Osteocyte (in vitro differentiated cells): ENCODE measurements at places on chromosomes 1 and 21. TPM values are rescaled to one million over a fixed set of nuclear protein-coding genes. Genes with fewer than 3 reads are reported as not detected.

The SLAMF9 gene
- total RNA-seq, result not detected in 2 replicates

The COX20 gene
- 27.4 and 27.6 TPM in 2 replicates for total RNA-seq

GRCh38 chr1:160397651-160398050, 2.7 kb upstream of the VANGL2 start:
- H3K4me3 ChIP-seq, result no peak overlapping the region
- no peaks in the 10 kb centered on the region for H3K36me3 ChIP-seq
- DNase-seq, result peak; percentile 54
- peaks cover 26% of the 10 kb centered on the region for H3K27me3 ChIP-seq

DNA sequence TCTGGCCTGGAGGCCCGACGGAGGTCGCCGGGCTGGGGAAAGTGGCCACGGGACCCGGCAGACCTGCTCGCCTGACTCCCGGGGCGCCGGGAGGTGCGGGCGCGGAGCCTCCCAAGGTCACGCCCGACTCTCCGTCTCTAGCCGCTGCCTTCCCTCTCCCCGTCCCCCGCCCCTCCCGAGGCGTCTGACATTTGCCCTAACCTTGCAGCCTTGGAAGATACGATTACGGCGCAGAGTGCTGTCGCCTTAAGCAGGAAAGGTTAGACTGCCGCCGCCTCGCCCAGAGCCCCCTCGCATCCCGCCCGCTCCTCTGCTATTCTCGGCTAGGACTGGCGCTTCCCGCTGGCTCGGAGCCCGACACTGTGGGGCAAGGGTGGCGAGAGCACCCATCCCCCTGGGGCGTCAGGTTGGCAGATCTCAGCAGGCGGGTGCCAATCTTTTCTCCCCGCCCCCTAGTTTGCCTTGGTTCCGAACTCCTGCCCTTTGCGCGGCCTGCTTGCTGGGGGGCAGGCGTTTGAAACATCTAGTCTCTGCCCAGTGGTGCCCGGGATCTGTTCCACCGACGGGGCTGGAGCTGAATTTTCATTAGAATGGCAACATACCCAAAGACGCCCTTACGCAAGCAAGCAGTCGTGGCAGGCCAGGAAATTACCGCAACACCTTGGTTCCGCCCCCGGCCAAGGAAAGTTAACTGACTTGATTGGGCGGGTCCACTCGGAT, 835 bp downstream of the PGM1 start:
- peak overlapping the region; percentile 95 for H3K4me3 ChIP-seq
- peak; percentile 87 for DNase-seq
- peaks cover 6% of the 10 kb centered on the region for H3K4me1 ChIP-seq
- H3K27ac ChIP-seq, result peak overlapping the region; percentile 78
- no peaks in the 10 kb centered on the region for H3K27me3 ChIP-seq

GRCh38 chr1:19059773-19060172, 103.3 kb upstream of the IFFO2 start:
- no peaks in the 10 kb centered on the region for H3K4me1 ChIP-seq
- H3K4me3 ChIP-seq, result no peak overlapping the region
- no peaks in the 10 kb centered on the region for H3K36me3 ChIP-seq
- no peak overlapping the region for H3K27ac ChIP-seq

DNA sequence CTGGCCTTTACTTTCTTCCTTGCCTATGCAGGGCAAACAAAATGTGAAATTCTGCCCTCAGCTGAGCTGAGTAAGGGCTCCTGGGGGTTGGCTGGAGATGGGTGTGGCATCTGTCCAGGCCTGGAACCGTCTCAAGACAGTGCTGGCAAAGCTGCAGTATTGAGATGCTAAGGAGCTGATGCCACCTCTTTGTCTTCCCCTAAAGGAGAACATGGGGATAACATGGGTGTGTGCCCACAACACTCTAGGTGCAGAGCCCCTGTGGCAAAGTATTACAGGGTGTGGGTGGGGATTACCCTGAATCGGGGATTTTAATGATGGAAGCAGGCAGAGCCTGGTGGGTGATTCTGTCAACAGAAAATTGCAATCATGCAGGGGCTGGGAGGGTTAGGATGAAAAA, 2.5 kb upstream of the ST3GAL3 start:
- DNase-seq, result no peak
- H3K27me3 ChIP-seq, result no peaks in the 10 kb centered on the region
- H3K4me3 ChIP-seq, result no peak overlapping the region
- peaks cover 24% of the 10 kb centered on the region for H3K4me1 ChIP-seq

- H3K4me1 ChIP-seq, result peaks cover 21% of the 10 kb centered on the region
- H3K36me3 ChIP-seq, result peaks cover 6% of the 10 kb centered on the region
- no peak overlapping the region for H3K27ac ChIP-seq
- H3K4me3 ChIP-seq, result no peak overlapping the region
- no peaks in the 10 kb centered on the region for H3K27me3 ChIP-seq
These were observed 479.5 kb downstream of the PLPP3 start for GRCh38 chr1:56099766-56100265.

- peak overlapping the region; percentile 73 for H3K4me3 ChIP-seq
- no peaks in the 10 kb centered on the region for H3K27me3 ChIP-seq
- DNase-seq, result no peak
- H3K27ac ChIP-seq, result peak overlapping the region; percentile 8
- peaks cover 10% of the 10 kb centered on the region for H3K4me1 ChIP-seq
- no peaks in the 10 kb centered on the region for H3K36me3 ChIP-seq
These were observed 7.1 kb upstream of the ZNF669 start for GRCh38 chr1:247111259-247111699.

DNA sequence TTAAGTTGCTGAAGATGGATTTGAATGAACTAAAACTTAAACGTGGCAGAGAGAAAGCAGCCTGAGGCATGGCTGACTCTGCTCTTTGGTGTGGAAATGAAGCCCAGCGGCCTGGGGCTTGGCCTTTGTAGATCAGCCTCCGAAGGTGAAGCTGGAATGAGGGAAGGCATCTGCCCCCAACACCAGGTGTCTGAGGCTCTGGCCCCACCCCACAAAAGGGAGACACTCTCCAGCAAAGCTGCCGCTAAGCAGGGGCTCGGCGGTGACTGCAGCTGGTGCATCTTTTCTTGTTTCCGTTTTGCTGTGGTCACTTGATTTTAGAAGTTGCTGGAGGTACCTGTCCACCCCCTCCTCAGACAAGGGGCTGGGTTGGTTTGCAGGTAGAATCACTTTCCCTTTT, 38.2 kb upstream of the NID1 start:
- no peaks in the 10 kb centered on the region for H3K36me3 ChIP-seq
- H3K4me3 ChIP-seq, result no peak overlapping the region
- H3K27ac ChIP-seq, result no peak overlapping the region
- no peak for DNase-seq
- H3K4me1 ChIP-seq, result peaks cover 7% of the 10 kb centered on the region

DNA sequence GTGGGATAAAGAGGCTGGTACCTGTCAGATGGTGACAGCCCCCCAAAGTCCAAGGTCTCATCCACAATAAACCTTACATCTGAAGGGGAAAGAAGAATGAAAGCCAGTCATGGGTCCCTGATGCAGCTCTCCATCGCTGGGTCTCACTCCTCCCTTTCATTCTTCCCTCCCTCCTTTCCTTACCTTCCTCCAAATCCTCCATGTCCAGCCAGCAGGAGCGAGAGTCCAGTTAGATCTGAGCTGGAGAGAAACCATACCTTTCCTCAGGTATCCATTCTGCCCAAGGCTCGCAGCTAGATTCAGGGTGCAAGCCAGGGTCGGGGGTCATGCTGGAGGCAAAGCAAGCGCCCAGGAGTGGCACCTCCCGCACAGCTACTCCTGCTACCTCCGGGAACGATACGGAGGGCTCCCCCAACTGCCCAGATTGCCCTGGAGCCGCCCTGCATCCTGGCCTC, 421 bp downstream of the PSRC1 start:
- peaks cover 29% of the 10 kb centered on the region for H3K4me1 ChIP-seq
- no peaks in the 10 kb centered on the region for H3K27me3 ChIP-seq
- no peaks in the 10 kb centered on the region for H3K36me3 ChIP-seq
- peak overlapping the region; percentile 94 for H3K27ac ChIP-seq
